ENCODE measurements at places on chromosomes 16 and 17.

GRCh38 chr17:17568772-17569195 is 22.7 kb downstream of the PEMT start:
- peak; percentile 15 for DNase-seq

GRCh38 chr16:69886726-69887125 is 64.4 kb upstream of the CLEC18A start:
- DNase-seq = no peak

GRCh38 chr16:63592852-63593251 is 1529.0 kb downstream of the CDH11 start:
- DNase-seq = no peak

DNA sequence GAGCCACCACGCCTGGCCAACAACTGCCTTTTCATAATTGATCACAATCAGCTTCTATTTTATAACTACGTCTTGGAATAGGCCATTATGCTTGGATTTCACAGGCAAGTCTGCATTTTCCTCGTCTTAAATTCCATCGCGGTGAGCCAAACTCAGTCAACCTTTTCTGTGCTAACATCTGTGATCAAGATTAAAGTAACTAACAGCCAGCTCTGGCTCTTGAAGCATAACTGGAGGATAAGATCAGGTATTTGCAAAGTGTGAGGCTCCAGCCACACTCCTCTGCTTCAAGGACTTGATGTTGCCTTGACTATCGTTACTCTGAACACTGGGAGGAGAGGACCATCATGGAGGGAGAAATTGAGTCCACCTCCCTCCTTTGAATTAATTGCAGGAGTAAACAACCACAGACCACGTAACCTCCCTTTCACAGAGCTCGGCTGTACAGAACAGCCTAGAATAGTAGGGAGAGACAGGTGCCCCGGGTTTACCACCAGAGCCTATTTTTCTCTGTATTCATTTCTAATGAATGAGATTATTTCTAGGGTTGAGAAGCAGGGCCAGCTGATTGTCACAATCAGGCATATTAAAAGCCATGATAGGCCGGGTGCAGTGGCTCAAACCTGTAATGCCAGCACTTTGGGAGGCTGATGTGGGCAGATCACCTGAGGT is 143.0 kb downstream of the XYLT1 start:
- DNase-seq = no peak

- DNase-seq = no peak
Observed at GRCh38 chr17:73748508-73748907, 104.3 kb upstream of the SDK2 start.

- DNase-seq = no peak
Observed at GRCh38 chr17:18950346-18950745, 1.6 kb upstream of the SLC5A10 start.

DNA sequence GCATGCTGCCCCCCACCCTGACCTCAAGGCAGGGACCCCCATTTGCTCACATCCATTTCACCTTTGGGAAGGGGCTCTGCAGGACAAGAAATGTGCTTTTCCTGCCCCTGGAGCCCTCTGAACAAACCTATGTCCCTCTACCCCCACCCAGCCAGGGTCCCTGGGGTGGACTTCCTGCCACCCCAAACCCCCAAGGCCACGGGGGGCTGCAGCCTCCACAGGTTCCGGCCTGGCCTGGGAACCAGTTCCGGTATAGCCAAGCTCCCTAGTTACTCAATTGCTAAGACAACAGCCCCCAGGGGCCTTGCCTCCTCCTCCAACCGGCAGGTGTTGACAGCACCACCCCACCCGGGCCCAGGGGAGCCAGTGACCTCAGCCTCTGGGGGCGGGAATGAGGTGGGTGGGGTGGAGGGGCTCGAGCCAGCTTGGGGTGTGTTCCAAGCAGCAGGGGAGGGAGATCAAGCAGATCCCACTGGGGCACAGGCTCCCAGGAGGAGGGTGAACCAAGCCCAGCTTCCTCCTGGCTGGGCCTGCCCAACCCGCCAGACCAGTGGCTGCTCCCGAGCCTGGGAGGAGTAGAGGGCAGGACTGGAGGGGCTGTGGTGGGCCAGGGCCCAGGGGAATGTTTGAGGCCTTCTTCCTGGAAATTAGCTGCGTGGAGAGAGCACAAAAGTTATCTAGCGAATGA is 6.6 kb downstream of the PNMT start:
- no peak for DNase-seq

DNA sequence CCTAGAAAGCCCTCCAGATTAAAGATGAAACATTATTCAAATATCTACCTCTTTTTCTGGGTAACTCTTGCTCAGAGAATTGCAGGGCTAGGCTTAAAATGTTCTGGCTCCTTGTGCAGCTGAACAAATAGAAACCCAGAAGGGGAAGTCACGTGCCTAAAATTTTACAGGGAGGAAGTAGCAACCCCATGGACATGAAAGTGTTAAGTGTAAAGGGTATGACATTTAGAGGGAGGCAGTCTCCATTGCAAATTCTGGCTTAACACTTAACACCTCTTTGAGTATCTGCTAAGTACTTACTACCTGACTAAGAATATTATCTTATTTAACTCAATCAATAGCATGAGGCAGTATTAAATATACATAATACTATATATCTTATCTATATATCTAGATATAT is 376.1 kb upstream of the ERCC4 start:
- no peak for DNase-seq

DNA sequence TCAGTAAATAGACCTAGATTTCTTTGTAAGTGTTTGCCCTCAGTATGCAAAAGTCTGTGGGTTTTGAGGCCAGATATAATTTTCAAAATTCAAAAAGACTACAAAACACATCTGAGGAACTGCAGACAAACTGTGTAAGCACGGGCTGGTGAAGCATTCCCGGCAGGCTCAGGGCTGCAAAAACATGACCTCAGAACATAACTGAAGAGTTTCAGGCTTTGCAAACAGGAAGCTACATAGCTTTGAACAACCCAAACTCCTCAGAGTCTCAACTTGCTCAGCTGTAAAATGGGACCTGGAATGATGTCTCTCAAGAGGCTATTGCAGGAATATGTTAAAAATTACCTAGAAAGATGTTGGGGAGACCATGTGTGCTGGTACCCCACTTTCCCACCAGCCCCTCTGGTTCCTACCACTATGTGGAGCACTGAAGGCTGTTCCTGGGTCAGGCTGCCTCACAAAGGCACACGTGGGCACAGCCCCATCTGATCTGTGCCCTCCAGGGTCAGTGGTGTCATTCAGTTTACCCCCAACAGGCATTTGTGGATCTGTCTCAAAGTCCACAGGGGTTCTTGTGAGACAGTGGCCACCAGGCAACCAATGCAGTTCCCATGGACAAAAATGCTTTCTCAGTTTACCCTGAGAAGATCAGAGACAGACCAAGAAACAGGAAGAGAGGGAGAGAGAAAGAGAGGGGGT is 72.9 kb downstream of the CREBBP start:
- no peak for DNase-seq

DNA sequence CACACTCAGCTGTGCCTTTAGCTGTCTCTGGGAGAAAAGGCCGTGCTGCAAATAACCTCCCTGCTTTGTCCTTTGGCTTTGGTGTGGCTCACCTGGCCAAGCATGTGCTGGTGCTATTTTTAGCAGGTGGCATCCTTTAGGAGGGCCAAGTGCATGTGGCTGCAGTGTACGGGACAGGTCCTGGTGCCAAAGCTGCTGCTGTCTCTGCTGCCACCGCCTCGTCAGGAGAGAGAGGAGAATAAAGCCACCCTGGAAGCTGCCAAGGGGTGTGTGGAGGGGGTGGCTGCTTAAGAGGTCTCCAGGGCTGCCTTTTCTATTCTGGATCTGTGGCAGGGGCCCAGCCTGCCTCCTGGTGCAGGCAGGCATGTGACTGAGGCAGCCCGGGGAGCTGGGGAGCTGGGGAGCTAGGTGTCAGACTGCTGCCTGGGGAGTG is 6.2 kb downstream of the AKAP1 start:
- no peak for DNase-seq

DNA sequence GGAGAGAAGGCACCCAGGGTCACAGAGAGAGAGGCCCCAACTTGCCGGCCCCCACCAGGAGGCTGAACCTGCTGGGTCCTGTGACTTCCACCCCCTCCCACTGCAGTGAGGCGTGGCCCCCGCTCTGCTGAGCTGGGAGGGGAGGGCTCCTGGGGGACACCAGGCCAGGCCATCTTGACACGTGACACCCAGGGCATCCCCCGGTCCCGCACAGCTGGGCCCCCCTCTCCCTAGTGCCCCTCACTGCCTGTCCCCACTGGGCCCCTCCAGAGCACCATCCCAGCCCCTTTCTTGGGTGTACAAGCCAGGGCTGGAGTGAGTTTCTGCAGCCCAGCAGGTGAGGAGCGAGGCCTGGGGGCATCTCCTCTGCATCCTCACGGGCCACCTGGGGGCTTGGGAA is 12.4 kb downstream of the UBALD1 start:
- no peak for DNase-seq

- peak; percentile 71 for DNase-seq
Observed at GRCh38 chr16:57893559-57894389, 77.2 kb downstream of the CNGB1 start.

DNA sequence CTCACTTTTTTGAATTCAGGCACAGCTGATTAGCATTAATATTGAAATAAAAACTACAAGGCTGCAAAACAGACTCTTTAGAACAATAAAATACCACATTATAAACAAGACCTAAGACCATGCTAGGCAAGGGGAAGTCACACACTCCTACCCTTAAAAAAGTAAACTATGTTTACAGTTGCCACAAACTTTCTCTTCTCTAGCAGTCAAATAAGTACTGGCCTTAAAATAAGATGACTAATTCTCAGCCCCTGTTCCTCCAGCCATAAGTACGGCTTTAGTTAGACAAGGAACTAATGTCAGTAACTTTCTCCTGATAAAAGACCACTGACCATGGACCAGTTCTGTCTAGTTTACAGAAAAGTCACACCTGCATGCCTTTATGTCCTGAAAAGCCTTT is 19.5 kb upstream of the CPHXL start:
- DNase-seq = no peak

DNA sequence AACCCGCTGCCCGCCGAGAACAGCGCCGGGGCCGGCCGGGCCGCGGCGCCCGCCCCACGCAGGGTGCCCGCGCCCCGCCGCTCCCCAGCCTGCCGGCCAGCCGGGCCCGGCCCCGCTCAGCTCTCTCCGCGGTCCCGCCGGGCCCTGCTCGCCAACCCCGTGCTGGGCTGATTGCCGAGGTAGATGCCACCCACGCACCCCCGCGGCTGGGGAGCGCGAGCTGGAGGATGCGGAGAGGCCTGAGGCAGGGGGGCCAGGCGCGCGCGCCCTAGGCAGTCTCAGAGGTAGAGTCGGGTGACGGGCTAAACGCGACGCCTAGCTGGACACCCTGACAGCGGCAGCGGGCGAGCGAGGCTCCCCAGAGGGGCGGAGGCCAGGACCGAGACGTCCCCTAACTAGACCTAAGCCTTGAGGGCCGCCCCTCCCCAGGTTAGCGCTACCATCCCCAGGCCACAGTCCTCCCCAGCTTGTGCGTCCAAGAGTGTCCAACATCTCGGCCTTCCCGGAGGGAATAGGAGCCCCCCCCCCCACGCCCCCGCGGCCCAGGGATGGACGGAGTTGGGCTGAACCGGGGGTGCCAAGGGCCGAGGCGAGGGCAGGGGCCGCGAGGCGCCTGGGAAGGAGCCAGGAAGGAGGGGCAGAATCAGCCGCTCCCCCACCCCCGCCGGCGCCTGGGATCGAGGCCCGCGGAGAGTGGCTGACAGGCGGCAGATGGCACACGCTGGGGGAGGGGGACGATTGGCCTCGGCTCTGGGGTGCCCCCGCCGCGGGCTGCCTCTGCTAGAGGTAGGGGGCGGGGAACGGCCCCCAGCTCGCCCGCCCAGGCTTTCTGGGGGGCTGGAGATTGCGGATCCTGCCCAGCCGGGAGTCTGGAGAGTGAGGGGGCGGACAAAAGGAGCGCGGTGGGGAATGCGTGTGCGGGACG is 2.5 kb upstream of the ZNF423 start:
- DNase-seq = no peak

DNA sequence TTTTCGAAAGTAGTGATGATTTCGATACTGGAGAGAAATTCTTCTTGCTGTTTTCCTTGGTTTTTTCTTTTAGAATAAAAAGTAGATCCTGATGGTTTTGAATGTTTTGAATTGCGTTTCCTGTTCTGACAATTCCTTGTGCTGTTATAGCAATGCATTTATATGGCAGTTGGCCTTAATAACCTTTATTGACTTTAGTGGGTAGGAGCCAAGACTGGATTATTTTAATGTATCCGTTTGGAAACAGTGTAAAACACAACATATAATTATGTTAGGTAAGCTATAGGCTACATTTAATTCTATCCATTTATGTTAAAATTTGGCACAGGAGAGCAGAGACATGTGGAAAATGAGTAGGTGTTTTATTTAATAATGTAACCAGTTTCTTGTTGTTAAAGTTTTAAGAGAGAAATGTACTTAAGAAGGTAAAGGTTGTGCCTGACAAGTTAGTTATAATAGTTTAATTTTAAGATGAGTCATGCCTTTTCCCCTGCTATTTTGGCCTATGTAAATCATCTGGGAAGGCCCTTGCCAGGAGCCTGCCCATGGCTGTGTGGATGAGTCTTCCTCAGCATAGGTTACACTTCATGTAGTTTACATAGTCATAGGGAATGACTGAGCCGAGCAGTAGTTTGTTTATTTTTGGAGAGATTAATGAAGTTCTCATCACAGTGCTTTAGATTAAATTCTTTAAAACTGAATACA is 189.9 kb downstream of the FTO start:
- DNase-seq = peak; percentile 69

GRCh38 chr17:3761036-3761917 is 37.6 kb downstream of the HASPIN start:
- DNase-seq = no peak

DNA sequence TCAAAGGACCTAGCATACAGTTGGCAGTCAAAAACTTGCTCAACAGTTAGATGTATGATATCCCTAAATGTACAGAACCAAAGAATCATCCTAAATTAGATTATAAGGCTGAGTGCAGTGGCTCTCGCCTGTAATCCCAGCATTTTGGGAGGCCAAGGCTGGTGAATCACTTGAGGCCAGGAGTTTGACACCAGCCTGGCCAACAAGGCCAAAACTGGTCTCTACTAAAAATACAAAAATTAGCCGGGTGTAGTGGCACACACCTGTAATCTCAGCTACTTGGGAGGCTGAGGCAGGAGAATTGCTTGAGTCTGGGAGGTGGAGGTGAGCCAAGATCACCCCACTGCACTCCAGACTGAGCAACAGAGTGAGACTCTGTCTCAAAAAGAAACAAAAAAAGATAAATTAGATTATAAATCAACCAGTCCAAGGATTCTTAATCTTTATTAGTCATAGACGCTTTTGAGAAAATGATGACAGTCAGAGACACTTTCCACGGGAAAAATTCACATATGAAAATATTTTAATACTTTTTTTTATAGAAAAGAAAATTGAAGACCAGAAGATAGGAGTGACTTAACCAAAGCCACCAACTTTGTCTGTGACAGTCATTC is 77.6 kb downstream of the MMD start:
- no peak for DNase-seq

GRCh38 chr17:44900894-44901293 is 1.6 kb upstream of the EFTUD2 start:
- peak; percentile 82 for DNase-seq

- no peak for DNase-seq
Observed at GRCh38 chr17:56774650-56775049, 59.1 kb downstream of the C17orf67 start.

- DNase-seq = no peak
Observed at GRCh38 chr16:62965831-62966230, 929.6 kb upstream of the CDH8 start.

GRCh38 chr16:79072517-79072916 is 528.0 kb downstream of the MAF start:
- no peak for DNase-seq

Measured in LHCN-M2 (cell line).